ENCODE measurements at places on chromosomes 11 and 22.

DNA sequence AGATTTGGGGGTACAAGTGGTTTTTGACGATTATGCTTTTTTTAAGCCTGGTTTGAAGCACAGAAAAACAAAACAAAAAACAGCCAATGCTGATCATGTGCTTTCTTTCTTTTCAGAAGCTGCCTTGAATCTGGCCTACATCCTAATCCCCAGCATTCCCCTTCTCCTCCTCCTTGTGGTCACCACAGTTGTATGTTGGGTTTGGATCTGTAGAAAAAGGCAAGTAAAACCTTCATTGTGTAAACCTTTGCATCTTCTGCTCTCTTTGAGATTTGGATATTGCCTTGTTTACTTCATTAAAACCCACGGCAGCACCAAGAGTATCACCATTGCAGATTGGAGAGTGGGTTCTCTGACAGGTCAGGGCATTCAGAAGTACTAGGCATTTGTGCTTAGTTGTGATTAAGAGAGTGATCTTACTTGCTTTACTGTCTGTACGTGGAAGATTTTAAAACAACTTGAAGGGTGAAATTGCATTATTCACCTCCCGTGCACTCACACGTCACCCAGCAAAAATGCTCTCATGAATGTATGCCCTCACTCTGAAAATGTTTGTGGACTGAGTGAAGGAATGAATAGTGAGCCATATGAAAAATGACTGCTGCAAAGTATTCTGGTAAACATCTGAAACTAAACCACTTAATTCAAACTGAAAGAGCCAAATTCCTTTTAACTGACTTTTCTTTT is 17.0 kb downstream of the LAYN start:
- peak; percentile 77 for DNase-seq

DNA sequence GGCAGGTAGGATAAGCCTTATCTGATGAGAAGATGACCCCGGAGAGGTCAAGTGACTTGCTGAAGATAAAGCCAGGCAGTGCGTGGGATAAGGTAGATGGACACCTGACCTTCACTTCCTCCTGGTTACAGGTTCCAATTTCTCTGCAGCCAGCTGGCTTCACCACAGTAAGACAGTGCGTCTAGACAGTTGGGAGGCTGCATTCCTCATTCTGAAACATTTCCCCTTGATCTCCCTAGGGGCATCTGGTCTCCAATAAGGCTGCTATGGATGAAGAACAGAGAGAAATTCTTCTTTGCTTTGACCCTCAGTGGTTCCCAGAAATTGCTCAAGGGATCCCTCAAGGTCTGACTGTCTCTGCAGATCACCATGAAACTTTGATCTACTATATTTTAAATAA is 211.3 kb downstream of the MYO18B start:
- DNase-seq, result no peak

DNA sequence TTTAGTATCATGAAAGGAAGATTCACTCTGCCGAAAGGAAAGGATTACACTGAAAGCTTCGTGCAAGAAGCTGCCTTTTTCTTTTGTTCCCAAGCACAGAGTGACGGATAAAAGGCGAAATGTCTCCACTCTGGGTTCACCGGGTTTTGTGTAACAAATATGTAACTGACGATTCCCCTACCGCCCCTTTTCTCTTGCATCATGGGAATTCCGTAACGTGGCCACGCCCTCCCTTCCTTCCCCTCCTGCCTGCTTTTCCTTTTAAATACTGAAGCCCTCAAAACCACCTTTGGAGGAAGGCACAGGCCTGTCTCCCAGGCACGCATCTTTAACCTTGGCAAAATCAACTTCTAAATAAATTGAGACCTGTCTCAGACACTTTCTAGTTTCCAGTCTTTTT is 16.4 kb upstream of the TESMIN start:
- no peak for DNase-seq

DNA sequence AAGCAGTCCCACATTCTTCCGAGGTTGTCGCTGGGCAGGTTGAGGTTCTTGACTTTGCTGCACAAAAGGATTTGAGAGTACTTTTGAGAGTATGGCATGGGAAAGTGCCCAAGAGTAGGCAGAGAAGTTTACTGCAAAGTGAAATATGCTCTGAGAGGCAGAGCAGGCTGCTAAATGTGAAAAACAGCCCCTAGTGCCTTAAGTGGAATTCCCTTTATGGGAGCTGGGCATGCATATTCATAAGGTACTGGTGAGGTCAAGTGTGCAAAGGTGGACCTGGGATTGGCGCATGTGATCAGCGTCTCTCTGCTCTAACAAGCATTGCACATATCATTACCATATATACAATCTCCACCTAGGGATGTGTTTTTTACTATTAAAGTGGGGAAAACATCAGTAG is 12.0 kb upstream of the APOL4 start:
- no peak for DNase-seq

- no peak for DNase-seq
Observed at GRCh38 chr22:44153710-44154109, 27.0 kb upstream of the PARVG start.

DNA sequence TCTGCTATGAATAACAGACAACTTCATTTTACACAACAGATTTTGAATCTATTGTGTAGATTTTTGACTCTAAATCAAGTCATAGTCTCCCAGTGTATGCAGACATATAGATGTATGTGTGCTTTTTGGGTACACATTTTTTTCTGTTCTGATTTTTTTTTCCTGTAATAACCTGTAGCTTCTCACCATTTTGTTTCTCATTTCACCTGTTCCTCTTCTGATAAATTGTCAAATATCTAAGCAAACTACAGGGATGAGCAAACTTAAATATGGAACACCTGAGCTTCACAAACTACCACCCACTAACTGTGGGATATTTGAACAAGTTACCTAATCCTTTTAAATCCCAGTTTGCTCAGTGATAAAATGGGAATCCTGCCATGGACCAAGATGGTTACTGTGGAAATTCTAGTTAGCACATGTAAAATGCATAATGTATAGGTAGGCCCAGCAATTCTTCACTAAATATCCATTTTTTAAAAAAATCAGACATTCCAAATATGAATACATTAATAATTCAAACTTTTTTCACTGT is 15.7 kb downstream of the LGR4 start:
- DNase-seq, result no peak

Measured in umbilical cord (tissue), 2 donors.